ENCODE measurements at places on chromosomes 12 and 14. TPM values are rescaled to one million over a fixed set of nuclear protein-coding genes. Genes with fewer than 3 reads are reported as not detected.

DNA sequence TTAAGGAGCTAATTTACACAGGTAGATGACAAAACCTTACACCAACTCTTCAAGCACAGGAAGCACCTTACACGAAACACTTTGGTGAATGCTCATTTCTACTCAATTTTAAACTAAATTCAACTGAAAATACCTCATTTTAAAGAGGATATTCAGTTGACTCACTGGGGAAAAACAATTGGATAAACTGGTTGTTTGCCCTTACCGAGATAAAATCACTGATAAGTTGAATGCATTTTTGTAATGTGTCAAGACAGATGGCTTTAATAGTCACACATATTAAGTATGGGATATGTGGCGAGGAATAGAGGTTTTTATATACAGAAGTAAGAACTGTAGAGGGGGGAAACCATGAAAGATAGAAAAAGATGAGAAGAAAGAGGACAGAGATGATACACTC, 105.4 kb downstream of the HMGA2 start:
- no peak for DNase-seq

GRCh38 chr12:103456006-103456405, 39.8 kb downstream of the C12orf42 start:
- DNase-seq = no peak

The LAG3 gene
- total RNA-seq = 22.8 TPM

GRCh38 chr12:105018012-105018411, 31.9 kb downstream of the NOPCHAP1 start:
- no peak for DNase-seq

The ASCL1 gene
- total RNA-seq = not detected

GRCh38 chr12:30257618-30258017, 438.1 kb downstream of the IPO8 start:
- DNase-seq = no peak

DNA sequence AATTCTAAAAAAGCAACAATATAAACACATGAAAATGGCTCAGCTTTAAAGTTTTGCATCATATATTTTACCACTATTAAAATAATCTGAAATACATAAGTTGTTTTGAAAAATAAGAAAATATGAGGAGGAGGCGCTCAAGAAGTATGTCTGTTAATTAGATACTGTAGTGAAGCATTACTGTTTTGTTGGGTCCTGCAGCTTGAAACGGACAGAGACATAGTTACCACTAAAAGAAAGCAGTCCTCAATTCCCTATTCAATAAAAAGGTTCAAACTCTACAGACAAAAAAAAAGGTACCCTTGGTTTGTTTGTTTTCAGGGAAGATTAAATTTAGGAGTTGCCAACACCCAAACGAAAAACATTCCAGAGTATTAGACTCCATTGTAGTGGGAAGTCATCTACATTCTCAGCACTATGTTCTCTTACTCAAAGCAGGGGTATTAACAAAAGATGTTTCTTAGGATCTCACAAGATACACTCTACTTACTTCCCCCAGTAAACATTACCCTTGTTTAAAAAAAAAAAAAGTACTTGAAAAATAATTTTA, 3.0 kb downstream of the PAWR start:
- DNase-seq = no peak

DNA sequence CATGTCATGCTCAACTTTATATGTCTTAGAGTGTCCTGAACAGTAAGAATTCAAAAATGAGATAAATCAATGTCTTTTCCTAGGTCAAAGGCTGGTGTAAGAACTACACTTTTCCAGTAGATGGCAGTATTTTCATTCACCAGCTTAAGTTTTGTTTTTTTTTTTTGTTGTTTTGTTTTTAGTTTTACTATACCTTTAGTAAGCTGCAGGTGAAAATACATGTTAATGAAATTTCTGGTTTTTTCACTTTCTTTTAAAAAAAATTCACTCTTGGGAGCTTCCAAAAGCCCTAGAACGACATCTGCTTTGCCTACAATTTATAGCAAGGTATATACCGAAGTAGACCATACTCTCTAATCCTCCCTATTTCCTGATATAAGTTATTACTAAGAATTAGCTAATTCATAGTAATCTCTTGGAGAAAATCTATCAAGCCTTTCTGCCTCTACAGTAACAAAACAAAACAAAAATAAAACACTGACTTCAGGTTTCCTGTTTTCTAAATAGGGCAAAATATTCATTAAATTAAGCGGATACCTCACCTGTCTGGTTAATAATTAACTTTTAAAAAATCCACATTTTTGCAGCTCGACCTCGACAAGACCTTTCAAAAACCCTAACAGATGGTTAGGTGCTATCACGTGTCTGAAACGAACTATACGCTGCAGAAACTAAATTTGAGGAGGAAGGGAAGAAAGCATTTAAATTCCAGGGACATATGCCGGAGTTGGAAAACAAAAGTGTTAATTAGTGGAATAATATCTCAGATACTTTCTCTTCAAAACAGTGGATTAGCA, 2.7 kb upstream of the SAMD4A start:
- DNase-seq = no peak

- no peak for DNase-seq
Measured at GRCh38 chr12:47868041-47868440, 36.8 kb downstream of the VDR start.

The YY1 gene
- 82.4 TPM for total RNA-seq

- DNase-seq = no peak
Measured at GRCh38 chr12:21683115-21683514, 25.5 kb upstream of the LDHB start.

The KIF26A gene
- total RNA-seq = 0.07 TPM

The HSPB8 gene
- total RNA-seq = not detected

The RASSF8 gene
- total RNA-seq = 0.32 TPM

DNA sequence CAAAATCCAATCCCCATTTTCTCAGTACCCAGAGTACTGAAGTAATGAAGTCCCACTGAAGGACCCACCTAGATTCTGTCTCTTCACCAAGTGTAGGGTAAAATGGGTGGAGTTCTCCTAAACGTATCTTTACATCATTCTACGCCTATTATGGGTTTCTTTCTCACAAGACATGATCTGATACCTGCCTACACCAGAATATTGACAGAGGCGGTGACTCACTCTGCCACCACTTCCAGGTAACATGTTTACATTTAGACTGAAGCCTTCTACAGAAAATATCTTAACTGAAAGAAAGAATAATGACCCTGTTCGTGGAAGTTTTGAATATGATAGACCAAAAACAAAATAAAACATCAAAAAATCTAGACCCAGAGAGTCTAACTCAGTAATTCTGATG, 89.8 kb downstream of the BTG1 start:
- peak; percentile 84 for DNase-seq

- no peak for DNase-seq
Measured at GRCh38 chr14:87199381-87199780, 793.6 kb downstream of the GALC start.

The VRTN gene
- total RNA-seq = not detected

DNA sequence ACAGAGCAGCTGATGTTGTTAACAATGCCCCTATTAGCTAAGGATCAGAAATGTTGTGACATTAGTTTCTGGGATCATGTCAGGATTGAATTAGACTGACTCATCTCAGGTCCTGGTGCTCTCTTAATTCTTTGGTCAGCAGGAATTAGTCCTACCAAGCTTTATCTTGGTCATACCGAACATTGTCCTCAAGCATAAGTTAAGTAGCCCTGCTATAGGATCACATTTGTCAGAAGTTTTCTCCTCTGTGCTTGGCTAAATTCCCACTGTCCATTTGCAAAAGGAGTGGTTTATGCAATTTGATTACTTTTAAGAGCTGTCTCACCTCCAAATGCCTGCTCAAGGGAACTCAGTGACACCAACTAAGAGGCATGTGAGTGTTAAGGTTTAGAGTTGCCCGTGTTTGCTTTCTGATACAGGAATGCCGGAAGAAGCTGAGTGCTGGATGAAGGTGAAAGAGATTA, 48.4 kb upstream of the IFNG-AS1 start:
- no peak for DNase-seq

The GUCY2C gene
- total RNA-seq = not detected

The MANSC1 gene
- 3.5 TPM for total RNA-seq

The APOLD1 gene
- total RNA-seq = 0.88 TPM

The KRT75 gene
- not detected for total RNA-seq

DNA sequence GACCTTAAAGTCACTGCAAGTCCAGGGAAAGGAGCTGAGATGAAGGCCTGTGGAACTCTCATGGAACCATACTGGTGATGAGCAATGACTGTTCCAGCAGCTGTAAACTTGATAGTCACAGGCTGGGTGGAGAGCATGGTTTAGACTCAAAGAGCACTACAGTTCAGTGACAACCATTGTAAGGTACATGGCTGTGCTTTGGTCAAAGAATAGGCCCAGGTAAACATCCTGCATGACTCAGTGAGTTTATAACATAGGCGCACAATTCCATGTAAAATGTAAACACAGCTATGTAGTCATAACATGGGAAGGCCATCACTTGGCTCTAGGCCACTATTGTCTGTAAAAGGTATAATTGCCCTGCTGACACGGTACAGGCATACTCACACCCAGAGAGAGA, 119.3 kb upstream of the FSCB start:
- no peak for DNase-seq

DNA sequence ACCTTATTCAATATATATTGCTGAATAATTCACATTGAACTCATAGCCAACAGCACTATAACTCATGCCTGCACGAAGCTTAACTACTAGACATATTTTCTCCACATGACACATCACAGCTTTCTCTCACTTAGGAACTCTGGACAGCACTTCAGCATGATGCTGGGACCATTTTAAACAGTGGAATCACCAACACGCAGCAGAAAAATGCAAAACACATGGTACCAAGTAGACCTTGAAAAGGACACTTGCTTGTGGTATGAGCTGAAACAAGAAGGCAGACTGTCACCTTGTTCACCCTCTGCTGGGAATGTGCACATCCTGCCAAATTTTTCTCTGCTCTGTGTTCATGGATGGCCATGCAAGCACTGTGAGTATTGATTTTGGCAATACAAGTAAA, 34.8 kb upstream of the CD9 start:
- no peak for DNase-seq

The SYNDIG1L gene
- not detected for total RNA-seq

DNA sequence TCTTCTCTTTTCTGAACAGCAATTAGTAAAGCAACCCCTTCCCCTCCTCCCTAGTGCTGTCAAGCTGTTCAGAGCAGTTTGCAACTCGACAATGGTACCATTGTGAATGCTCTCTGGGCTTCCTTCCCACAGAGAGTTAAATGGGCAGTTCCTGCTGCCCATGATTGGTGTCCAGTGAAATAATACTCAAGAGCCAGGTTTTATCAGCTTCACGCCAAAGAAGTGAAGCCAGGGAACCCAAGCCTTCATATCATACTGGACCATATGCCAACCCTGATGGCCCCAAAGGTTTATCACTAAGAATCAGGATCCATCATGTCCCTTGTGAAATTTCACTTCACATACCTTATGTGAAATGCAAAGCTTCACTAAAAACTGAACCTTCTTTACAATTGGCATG, 24.7 kb downstream of the INSM2 start:
- no peak for DNase-seq

The CARMIL3 gene
- total RNA-seq = 0.48 TPM

DNA sequence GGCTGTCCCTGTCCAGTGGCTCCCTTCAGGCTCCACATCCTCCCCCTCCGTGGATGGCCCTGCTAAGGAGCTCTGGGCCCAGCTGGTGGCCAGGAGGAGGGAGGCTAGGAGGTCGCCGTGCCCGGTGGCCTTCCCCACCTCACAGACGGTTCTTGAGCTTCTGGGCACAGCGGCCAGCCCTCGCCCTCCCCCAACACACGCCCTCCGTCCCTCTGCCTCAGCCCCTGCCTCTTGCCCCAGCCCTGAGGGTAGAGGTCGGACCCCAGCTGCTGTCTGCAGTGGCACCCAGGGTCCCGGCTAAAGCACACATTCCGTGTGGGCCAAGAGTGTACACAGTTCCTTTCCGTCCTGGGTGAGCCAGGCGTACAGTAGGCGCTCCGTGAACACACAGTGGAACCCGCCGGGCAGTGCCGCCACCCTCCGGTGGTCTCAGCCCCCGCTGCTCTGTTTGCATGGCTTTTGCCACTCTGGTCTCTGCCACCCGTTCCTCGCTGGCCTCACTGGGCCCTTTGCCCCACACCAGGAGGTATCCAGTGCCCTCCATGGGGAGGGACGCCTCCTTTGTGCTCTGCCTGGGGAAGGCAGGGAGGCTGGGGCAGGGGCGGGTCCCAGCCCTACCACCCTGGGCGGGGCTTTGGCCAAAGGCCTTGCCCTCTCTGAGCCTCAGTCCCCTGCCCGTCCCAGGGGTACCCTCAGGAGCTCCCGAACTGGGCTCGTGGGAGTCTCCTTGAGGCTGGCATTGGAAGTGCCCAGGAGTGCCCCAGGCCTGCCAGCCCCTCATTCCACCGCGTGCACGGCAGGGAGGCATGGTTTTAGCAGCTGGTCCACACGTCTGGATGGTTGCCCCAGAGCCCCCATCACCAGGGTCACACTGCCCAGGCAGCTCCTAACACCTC, 13.0 kb downstream of the TRMT61A start:
- no peak for DNase-seq

DNA sequence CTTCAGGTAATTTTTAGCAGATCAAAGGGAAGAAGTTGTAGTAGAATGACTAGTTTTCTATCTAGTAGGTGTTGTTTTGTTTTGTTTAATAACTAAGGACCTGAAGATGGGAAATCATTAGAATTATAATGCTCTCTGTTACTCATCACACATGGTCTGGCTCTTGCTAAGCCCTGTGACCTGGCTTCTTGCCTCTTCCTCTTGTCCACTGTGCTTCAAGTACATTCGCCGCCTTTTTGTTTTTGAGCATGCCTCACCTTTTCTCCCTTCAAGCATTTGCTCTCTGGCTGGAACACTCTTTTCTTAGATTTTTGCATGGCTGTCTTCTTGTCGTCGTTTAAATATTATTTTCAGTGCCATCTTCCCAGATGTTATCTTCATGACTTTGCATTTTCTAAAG, 47.7 kb downstream of the DAAM1 start:
- no peak for DNase-seq

- DNase-seq = no peak
Measured at GRCh38 chr12:79174626-79175025, 310.1 kb downstream of the SYT1 start.

The RNFT2 gene
- 15.8 TPM for total RNA-seq

DNA sequence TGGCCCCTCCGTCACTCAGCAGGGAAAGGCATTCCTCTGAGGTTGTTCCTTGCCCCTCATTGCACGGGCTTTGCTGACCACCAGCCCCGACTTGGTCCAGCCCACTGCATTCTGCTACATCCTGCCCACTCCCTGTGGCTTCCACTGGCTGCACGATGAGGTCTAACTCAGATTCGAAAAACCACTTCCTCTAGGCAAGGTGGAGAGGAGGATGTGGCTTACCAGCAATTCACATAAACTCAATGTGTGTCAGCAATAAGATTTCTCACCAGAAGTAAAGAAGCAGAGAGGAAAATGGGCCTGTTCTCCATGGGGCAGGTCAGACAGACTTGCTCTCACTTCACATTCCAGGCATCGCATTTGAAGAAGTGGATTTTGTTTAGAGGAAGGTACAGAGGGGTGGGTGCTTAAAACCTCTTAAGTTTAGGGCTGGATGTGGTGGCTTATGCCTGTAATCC, 14.7 kb downstream of the GPR68 start:
- peak; percentile 86 for DNase-seq

- DNase-seq = no peak
Measured at GRCh38 chr14:95467232-95467631, 49.2 kb downstream of the SYNE3 start.

The OR4E2 gene
- not detected for total RNA-seq

- DNase-seq = no peak
Measured at GRCh38 chr12:107126796-107127481, 33.6 kb upstream of the CRY1 start.
